LoVo (cell line): ENCODE measurements at places on chromosomes 1 and 21.

GRCh38 chr1:201970334-201971159, 11.9 kb upstream of the RNPEP start:
- peak; percentile 26 for DNase-seq

DNA sequence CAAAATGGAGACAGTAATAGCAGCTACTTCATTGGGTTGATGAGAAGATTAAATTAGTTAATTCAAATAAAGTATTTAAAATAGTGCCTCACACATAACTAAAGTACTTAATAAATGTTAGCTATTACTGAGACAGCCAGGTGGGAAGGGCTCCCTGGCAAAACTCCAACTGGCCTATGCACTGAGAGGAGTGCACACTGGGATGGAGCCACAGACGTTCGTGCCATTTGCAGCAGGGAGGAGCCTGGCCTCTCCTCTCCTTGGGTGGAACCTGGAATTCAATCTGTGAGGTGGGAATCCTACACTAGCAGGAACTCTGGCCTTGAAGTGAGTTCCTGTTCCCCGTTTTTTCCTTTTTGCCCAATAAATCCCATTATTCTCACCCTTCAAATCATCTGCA, 28.1 kb downstream of the SLC5A9 start:
- peak; percentile 37 for DNase-seq

DNA sequence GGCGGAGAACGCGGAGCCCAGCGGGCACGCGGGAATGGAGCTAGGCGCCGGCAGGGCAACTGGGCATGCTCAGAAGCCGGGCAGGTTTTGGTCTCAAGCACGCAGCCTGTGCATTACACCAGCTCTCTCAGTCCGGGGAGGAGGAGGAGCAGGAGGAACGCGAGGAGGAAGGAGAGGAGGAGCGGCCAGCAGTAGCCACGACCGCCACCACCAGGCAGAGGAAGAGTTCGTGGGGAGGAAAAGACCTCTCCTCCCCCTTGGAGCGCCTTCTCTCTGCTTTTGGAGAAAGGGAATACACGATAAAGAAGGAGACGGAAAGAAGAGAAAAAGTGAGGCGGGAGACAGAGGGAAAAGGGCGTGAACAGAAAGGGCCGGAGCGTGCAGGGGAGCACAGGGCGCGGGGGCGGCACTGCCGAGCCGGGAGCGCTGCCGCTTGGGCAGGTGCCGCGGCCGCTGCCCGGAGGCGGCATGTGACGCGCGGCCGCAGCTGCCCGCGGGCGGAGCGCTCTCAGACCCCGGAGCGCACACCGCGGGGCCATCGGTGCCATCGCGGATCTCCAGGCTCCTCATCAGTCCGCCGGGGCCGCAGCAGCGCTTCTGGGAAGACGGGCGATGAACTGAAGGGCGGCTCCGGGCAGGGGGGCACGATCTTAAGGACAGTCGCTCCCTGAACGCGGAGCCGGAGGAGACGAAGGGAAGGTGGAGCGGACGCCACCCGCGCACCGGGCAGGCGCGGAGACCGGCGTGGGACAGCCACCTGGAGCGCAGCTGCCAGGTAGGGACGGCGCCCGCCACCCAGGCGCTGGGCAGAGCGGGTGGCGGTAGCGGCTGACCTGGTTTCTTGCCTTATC, at the start of gene CHRM3:
Gene CHRM3, plus strand, starts transcription at position 116 of the 851 bp plus-strand sequence. CDS start 520,884 bp downstream, outside the sequence.
- peak; percentile 75 for DNase-seq

DNA sequence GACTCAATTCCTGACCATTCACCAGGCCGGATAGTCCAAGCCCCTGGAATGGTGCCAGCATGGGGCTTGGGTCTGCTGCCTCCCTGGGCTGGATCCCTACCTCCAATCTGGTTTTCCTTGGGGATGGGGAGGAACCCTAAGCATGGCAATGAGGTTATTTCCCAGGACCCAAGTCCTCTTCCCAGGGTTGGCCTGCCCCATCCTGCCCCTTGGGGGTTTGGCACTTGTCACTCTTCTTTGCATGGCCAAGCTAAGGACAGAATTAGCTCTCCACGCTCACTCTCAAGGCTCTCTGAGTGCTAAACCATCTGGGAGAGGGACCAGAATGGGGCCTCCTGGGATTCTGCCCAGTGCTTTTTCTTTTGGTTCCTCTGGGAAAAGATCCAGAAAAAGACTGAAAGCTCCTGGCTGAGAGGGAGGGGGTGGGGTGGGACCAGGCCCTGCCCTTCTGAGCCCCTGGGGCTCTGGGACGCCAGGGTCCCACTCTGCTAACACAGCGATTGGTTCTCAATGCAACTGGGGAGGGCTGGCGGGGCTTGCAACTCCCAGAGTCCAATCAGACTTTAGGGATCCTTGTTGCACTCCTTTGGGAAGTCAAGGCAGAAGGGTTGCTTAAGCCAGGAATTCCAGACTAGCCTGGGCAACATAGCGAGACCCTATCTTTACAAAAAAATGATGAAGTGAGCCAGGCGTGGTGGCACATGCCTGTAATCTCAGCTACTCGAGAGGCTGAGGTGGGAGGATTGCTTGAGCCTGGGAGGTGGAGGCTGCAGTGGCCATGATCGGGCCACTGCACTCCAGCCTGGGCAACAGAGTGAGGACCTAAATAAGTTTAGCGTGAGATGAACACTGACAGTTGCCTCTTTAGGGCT, 52.7 kb downstream of the DHRS3 start:
- DNase-seq: no peak

DNA sequence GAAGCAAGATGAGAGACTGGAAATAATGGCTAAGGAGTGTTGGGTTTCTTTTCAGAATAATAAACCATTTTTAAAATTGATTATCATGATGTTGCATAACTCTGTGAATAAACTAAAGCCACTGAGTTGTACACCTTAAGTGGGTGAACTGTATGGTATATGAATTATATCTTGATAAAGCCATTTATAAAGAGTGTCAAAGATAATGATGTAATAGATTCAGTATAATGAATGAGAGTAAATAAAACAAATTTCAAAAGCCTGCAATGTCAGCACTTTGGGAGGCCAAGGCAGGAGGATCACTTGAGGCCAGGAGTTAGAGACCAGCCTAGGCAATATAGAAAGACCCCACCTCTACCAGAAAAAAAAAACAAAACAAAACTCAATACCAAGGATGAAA, 16.3 kb downstream of the NSL1 start:
- no peak for DNase-seq

DNA sequence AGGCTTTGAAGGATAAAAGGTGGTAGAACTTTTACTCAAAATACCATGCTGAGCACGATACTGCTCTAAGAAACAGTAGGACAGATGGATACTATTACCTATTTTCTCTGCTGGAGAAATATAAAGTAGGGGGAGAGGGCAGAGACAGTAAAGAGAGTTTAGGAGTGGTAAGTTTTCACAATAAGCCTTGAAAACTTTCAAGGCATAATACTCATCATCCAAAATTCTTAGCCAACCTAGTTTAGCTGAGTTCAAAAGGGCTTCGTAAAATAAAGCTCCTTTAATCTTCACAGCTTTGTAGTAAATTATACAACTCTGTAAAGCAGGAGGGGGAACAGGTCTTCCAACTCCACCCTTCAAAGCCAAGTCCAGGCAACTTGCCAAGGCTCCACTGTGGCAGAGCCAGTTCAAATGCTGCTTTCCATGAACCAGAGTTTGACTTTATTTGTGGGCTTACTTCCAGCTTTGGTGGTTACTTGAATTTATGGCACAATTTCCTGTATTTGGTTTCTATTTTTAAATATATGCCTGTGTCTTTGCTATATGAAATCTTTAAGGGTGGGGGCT, 15.5 kb downstream of the TEX38 start:
- DNase-seq: peak; percentile 79

DNA sequence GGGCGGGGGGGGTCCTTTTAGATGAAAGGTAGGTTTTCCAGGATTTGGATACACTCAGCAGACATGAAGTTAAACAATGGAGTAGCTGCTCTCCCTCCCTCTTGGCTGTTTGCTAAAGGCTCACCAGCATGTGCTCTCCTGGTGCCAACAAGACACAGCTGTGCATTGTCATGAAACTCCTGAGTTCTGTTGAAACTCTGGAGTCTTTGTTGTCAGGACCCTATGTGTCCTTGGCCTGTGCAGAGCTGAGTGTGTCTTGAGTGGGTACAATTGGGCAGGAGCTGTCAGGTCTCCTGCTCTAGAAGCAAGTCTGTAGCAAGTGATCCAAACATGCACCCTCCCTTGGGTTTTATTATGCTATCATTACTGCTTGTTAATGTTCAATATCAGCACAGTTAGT, 12.7 kb downstream of the TBX19 start:
- no peak for DNase-seq

DNA sequence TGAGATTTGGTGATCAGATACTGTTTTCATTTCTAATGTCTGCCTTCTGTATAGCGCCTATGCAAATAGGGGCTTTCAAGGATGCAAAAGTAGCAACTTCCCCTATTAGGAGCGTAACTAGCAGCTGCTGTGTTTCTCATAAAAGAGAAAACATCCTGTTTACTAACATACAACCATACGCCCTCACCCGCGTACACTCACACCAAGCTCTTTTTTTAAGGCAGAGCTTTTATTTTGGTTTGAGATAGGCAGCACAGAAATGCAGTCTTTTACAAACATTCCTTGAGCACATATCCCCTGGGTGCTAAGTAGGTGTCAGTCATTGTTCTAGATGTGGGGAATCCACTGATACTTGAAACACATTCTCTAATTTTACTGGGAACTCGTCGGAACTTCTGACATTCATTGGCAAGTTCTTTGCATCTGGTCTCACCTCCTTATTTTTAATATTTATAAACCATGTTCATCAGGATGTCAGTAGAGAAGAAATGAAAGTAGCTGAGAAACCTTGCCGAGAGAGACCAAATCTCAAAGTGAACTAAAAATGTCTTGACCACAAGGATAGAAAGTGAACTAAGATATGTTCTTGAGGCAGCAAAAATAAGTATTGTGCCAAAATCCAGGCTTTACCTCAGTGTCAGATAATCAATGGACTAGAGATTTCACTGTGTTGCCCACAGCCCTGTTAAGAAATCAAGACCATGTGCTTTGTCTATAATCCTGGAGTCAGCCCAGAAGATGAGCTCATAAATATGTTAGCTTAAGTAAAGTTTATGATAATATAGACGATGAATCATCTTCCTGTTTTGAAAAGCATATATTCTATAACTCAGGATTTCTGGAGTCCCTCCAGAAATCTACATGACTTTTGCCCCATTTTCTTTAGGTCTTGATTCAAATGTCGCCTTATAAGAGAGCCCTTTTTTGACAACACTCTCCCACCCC, 350.9 kb downstream of the ST6GALNAC3 start:
- peak; percentile 11 for DNase-seq

DNA sequence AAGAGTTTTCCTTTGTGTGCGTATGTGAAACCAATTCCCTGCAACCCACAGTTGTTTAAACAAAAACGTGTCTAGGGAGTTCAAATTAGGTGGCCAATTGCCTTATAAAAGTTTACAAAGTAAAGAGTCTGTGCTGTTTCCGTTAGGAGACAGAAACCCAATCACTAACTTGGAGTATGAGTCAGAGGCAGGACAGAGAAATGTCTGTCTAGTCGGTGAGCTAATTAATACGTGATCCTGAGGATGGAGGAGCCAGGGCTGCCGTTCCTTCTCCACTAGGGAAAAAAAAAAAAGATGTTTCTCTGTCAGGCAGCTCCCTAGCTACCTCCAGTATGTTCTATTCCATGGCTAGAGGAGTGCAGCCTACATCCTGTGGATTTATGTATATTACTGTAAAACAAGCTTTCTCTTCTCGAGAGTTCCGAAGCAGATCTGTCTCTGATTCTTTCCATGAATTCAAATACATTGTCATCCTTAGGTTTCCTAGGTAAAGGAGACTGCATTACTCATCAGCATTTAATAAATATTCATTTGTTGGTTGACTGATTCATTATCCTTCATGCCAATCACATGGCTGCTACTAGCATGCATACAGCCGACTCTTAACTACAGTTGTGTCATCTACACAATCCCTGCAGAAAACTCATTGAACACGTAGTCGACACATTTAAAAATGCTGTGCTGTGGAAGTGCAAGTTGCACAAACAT, 430.6 kb downstream of the KIF26B start:
- no peak for DNase-seq

DNA sequence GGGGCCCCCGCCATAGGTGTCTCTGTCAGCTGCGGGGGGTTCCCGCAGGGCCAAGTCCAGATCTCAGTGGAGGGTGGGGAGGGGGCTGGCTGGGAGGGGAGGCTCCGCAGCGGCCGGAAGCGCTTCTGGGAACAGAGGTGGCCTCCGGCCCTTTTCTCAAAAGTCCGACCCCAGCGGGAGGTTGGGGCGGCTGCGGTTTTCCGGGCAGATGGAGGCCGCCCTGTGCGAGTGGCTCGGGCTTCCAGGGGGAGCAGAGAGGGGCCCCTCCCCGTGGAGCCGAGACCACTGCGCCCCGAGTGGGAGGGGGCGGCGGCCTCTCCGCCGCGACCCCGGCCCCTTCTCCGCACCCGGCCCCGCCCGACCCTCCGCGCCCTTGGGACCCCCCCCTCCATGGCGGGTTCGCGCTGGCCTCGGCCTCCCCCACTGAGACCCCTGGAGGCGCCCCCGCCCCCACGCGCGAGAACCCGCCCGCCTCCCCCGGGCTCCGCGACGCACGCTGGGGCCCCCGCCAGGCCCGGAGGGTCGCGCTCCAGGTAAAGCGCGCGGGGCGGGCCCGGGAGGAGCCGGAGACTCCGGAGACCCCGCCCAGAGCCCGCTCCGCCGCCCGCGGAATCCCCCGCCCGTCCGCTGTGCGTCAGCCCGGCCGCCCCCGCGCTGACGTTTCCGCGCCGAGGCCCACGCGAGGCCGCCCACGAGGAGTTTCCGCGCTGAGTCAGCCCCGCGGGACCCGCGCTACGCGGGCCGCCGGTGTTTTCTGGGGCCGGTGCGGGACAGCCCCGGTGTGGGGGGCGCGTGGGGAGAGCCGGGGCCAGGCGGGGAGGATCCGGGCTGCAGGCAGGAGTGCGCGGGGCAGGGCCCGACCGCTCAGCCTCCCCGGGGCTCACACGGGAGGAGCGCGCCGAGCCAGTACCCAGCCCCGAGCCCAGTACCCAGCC, 5.2 kb downstream of the TNFRSF18 start:
- DNase-seq: peak; percentile 3

GRCh38 chr1:100799954-100800612, 80.5 kb downstream of the VCAM1 start:
- DNase-seq: no peak

DNA sequence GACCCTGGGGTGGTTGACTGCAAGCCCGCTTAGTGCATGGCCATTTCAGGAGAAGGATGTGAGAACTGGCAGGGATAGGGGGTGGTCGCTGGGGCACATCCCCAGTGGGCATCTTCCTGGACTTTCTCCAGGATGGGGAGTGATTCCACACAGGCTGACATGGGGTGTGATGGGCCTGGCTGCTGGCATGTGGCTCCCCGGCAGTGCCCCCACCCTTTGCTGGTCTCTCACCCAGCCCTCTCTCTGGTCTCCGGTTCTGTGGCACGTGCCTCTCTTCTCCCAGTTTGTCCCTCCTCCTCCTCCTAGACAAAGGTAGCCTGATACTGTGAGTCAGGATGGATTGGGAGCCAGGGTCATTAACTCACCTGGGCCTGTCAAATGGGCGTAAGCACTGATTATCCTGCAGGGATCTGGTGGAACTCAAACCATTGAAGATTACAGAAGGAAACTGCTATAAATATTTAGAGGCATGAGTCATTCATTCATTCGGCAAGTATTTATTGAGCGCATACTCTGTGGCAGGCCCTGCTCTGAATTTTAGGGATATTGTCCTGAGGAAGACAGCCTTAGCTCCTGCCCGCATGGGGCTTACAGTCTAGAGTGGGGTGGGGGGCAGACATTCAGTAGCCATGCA, 23.6 kb upstream of the EPS8L3 start:
- DNase-seq: peak; percentile 25

- no peak for DNase-seq
Measured at GRCh38 chr1:114330451-114330983, 176.8 kb upstream of the SYT6 start.

- no peak for DNase-seq
Measured at GRCh38 chr1:101918277-101918676, 78.4 kb downstream of the OLFM3 start.
